ENCODE measurements at places on chromosomes 5 and 9.

- DNase-seq = no peak
Observed at GRCh38 chr9:17594961-17595360, 16.1 kb downstream of the SH3GL2 start.

DNA sequence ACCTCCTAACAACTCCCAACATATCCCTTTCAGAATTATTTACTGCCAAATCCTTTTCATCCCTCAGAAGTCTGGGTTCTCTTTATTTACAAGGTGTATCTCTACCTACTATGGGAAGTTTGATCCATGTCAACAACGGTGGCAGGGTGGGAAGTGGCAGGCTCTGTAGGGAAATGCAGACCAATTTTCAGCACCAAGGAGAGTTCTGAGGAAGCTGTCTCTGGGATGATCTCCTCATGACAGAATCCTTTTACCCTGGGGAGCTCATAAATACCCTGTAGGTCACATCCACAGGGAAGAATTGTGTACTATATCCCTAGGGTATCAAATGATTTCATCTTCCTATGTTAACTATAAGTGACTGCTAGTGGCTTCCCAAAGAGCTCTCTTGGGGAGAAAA, 107.8 kb upstream of the NEK6 start:
- DNase-seq = no peak

- no peak for DNase-seq
Observed at GRCh38 chr5:135880278-135880677, 15.4 kb downstream of the IL9 start.

- DNase-seq = no peak
Observed at GRCh38 chr5:92017776-92018175, 634.7 kb upstream of the ARRDC3 start.

GRCh38 chr5:167664222-167664804, 627.1 kb upstream of the WWC1 start:
- no peak for DNase-seq

- DNase-seq = peak; percentile 78
Observed at GRCh38 chr9:131762356-131762932, 22.6 kb upstream of the RAPGEF1 start.

GRCh38 chr9:8062459-8062858, 262.9 kb upstream of the DMAC1 start:
- no peak for DNase-seq

DNA sequence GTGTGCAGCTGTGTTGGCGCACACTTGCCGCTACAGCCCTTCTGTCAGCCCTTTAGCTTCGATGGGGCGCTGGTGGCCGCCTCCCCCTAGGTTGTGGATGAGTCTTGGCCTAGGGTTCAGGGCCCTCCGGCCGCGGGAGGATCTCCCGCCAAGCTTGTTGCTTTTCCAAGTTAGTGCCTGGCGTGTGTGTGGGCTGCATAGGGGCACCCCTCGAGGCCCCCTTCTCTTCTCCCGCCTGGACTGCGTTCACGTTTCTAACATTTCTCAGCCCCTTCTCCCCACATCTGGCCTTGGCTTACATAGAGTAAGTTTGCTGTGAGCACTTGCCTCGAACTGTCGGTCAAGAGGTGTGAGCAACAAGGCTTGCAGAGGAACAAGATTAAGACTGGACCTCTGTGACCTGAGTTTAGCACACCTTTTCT, 413 bp upstream of the OXCT1 start:
- no peak for DNase-seq

GRCh38 chr5:73640861-73641320, 14.9 kb downstream of the ARHGEF28 start:
- no peak for DNase-seq

DNA sequence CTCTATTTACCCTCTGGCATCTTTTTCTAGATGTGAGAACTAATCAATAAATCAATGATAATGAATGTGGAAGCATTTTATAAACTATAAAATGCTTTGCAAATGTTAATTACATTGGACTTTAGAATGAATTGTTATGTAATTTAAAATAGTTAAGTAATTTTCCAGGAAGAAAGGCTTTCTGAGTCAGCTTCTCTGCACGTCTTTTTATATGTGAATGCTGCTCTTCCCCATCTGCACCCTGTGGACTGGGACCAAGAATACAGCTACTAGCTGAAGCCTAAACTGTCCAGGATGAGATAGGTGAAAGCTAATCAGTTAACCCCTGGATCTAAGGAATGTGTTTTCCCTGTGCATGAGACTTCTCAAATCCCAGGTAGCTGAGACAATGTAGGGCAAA, 292.9 kb downstream of the NR3C1 start:
- no peak for DNase-seq

DNA sequence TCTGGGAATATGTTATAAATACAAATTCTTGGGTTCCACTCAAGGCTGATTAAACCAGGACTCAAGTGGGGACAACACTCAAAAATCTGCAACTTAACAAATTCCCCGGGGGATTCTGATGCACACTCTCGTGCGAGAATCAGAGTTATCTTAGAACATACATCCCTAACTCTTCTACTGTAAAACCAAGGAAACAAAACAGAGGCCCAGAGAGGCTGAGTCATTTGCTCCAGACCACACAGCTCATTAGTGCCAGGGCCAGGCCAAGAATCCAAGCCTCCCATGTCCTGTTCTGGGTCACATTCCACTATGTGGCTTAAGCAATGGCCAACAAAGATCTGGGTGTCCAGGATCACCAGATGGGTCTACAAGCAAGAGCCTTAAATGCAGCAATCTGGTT, 166.0 kb downstream of the ADAMTS12 start:
- DNase-seq = no peak

DNA sequence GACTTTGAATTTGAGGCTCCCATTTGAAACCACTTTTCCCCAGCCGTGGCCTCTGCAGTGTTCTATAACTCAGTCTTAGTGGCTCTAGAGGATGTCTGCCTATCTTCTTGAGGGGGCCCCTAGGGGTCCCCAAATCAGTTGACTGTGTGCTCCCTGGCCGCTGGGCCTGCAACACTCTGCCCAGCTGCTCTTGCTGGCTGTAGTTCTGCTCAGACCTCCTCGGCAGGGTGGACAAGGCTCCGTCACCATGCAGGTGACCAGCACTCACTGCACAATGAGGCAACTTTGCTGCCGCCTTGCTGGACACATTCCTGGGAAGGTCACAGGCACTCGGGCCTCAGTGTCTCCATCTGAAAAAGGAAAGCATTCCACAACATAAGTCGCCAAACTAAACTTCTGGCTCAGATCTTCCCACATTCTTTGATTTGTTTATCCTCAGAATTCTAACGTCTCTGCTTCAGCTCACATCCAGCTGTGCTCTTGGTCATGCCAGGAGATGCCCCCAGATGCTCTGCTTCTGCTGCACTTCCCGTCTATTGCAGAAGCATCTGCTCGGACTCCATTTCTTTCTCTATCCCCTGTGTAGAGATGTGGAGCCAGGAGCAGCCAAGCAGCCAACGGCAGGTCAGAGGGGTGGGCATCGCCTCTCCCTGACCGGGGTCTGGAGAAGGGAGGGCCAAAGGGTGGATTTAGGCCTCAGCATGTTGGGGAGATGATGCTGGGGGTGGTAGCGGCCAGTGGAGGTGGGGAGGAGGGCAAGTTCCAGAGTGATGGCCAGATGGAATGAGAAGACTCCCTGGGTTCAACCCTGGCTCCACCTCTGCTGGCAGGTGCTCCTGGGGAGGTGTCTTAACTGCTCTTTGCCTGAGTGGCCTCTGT, 133.6 kb downstream of the MVB12B start:
- no peak for DNase-seq

DNA sequence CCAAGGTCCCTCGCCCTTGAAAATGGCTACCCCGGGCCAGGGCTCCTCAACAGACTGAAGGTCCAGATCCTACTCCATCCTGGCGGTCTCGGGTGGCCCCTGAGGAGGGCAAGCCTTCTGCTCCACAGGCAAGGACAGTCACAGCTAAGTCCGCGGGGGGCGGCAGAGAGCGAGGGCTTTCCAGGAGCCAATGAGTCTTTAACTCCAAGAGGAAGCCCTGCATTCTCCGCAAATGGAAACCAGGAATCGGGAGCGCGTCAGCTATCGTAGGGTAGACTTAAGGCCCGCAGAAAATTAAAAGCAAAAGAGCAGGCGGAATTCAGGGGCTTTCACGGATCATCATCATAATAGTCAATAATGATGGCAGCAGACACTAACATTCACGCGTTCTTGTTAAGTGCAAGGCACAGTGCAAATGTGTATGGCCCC, 87.8 kb upstream of the TNFAIP8 start:
- peak; percentile 89 for DNase-seq

GRCh38 chr9:31210978-31211570, 1173.4 kb upstream of the ACO1 start:
- no peak for DNase-seq

DNA sequence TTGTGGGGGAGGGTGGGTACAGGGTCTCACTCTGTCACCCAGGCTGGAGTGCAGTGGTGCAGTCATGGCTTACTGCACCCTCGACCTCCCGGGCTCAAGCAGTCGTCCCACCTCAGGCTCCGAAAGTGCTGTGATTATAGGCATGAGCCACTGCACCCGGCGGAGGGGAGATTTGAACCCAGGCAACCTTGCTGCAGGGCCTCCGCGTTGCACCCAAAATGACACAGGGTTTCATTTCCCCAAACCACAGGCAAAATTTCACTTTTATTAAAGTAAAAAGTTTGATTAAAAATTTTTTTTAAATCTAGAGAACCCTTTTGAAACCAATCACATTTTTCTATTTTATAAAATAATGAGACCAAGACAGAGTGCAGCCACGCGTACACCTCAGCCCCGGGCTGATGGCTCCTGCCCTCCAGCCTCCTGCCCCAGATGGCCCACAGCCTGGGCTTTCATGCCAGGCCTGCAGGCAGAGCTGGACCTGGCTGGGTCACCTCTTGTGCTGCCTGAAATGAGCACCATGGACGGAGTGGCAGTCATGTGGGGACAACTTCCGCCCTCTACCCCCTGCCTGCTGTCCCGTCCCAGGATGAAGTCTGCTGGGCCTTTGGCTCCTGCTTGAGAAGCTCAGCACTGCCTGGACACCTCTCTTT, 30.5 kb downstream of the USP20 start:
- DNase-seq = no peak

GRCh38 chr5:170439223-170439943, 50.2 kb upstream of the KCNMB1 start:
- DNase-seq = no peak

DNA sequence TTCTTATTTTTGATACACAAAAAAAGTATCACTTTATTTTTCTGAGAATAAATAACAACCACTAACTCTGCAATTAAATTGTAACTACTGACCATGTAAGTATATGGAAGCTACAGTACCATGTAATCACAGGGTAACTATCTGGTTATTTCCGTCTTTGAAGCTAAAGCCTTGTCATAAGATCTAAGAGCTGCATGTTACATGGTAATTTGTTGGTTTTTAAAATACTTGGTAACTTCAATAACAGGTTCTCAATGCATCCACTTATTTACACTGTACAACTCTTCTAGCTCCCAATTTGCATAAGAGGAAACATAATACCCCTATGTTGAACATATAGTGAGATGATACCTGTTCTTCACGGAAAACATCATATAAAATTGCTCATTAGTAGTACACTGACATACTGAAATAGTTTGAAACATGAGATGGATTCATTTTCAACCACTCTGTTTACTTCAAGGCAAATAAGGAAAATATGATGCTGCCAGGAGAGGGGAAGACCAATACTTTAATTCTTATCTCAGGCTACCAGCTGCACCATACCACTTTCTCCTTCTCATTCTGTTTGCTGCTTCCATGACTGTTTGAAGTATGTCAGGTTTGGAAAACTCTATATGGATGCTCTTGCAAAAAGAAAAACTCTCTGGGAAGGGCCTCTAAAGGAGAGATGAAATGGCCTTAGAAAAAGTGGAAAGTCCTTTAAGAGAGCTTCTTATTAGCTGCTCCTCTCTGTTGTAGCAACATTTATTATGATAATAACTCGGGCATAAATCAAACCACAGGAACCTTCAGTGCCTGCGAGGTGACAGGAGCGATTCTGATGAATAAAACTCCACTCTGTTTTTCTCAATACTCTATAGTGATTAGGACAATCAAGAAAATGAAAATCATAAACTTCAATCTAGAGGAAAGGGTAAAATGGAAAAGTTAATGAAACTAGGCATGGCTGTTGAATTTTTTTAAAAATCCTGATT, 150.2 kb downstream of the KIAA0825 start:
- DNase-seq = no peak

DNA sequence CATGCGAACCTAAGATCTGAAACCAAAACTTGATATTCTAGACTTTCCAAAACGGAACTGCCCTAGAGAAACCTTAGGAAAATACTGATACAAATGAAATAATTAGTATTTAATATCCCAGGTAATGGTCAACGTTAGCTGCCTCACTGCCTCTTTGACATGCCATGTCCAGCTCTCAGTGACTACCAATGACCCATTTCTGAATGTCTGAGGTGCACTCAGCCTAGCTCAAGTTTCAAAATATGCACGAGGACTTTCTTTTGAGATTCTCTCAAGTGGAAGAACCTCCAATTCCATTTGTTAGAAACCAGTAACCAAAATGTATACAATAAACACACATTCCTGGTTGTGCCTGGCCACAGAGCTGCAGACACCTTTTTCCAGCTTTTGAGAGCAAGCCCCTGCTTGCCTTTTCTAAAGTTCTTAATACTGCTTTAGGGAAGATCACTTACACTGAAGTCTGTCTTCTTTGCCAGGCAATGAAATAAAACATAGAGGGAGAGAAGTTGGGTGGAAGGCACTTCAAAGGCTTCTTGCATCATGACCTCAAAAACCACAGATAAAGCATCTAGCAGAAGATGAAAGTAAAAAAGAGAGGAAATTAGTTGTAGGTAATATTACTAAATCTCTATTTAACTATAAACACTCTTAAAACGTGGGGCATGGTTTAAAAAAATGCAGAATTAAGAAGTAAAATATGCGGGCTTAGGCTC, 87.9 kb downstream of the MRPS27 start:
- DNase-seq = peak; percentile 45

- DNase-seq = no peak
Observed at GRCh38 chr5:55902696-55903095, 51.5 kb downstream of the IL31RA start.

DNA sequence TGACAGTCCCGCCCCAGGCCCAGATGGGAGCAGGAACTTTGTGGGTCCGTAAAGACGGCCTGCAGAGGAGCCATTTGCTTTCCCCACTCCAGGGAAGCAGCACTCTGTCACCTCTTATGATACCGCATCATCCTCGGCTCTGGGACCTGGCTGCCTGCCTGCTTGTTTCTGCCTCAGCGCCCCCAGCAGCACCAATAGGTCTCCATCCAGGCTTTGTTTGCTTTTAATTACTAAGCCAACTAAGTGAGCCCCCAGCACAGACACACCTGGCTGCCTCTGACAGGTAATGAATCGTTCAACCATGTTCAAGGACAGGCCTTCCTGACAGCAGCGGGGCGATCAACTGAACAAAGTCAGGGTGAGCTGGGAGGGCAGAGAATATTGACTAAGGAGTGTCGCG, 141.4 kb downstream of the C5orf15 start:
- DNase-seq = no peak

DNA sequence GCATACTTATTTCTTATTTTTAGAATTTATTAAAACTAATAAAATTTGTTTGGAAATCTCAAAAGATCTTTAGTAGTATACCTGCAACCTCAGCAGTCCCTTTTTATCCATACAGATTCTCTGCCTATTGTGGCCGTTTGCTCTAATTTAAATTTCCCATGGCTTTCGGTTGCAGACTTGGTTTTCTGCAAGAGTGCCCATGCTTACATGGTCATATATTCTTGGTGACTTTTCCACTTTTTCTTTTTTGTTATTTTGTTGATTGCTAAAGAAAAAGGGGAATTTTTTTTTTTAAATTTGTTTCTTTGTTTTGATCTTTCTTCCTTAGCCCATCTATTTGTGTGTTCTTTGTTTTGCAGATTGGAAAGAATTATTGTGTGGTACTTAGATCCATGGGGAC, 20.6 kb downstream of the ZCCHC7 start:
- DNase-seq = no peak

- DNase-seq = no peak
Observed at GRCh38 chr5:10488144-10488543, 46.5 kb downstream of the ROPN1L start.
